ENCODE measurements at places on chromosomes 5 and 9. TPM values are rescaled to one million over a fixed set of nuclear protein-coding genes. Genes with fewer than 3 reads are reported as not detected.

- no peak for DNase-seq
These were observed 35.2 kb downstream of the MVB12B start for GRCh38 chr9:126361810-126362238.

Gene ZNF367
- 13.2 TPM for total RNA-seq

Gene INSL4
- total RNA-seq = not detected

GRCh38 chr5:139245637-139246339, 47.6 kb upstream of the SIL1 start:
- no peak for DNase-seq

Gene PSAT1
- total RNA-seq = 98.3 TPM

- DNase-seq = no peak
These were observed 20.9 kb downstream of the NDUFA8 start for GRCh38 chr9:122138560-122139268.

Measured in K562 (cell line).